AG09309 (cell line): ENCODE measurements at places on chromosomes 2 and 18.

DNA sequence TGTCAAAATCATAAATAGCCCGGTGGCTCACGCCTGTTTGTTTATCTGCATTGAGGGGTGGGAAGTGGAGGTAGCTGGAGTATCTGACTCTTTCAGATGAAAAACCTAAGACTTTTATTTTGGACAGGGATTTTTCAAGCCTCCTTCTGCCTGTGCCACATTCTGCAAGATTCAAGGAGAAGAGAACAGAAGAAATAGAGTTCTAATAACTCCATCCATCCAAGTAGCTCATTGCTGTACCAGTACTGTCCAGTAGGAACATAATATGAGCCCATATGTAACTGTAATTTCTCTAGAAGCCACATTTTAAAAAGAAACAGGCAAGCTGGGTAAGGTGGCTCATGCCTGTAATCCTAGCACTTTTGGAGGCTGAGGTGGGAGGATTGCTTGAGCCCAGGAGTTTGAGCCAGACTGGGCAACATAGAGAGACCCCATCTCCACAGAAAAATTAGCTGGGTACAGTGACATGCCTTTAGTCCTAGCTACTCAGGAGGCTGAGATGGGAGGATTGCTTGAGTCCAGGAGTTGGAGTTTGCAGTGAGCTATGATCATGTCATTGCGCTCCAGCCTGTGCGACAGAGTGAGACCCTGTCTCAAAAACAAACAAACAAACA is 35.4 kb upstream of the NT5DC4 start:
- DNase-seq: no peak

DNA sequence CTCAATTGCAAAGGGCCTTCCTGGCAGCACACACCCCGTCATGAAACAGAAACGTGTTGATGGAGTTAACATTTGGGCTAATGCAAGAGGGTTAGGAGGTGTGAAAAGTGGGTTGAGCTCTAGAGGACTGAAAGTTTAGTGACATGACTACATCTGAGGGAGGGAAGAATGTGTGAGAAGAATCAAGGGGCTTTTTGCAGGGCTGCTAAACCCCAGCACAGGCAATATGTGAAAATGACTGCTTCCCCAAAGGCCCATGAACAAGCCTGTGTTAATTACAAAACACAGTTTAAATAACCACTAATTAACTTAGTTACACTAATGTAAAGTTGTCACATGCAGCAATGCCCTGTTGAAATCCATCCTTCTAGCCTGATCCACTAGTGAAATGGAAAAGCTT is 63.4 kb upstream of the PEX13 start:
- DNase-seq: no peak

DNA sequence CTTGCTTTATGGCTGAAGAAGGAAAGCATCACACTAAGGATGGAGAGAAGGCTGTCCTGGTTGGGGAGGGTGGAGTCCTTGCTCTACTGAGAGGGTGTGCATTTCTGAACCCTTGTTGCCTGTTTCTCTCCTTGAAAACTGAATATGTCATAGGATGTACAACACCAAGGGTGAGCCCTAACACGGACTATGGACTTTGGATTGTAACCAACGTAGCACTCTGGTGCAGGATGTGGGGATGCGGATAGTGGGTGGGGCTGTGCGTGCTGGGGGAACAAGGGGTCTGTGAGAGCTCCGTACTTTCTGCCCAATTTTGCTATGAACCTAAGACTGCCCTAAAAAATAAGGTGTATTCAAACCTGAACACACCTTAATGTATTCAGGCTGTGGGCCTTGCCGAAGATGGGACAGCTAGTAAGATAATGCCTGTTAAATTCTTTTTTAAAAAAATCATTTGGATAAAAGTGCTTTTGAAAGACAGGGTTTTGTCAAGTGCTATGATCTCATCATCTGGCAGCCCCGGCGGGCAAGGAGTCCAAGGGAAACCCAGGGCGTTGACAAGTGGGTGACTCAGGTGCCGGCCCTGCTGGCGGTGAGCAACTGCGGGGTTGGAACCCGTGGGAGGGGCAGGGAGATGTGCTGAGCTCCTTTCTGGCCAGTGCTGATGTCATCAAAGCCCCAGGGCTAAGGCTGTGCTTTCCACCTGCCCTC is 54.0 kb downstream of the GATA6 start:
- DNase-seq: peak; percentile 53

DNA sequence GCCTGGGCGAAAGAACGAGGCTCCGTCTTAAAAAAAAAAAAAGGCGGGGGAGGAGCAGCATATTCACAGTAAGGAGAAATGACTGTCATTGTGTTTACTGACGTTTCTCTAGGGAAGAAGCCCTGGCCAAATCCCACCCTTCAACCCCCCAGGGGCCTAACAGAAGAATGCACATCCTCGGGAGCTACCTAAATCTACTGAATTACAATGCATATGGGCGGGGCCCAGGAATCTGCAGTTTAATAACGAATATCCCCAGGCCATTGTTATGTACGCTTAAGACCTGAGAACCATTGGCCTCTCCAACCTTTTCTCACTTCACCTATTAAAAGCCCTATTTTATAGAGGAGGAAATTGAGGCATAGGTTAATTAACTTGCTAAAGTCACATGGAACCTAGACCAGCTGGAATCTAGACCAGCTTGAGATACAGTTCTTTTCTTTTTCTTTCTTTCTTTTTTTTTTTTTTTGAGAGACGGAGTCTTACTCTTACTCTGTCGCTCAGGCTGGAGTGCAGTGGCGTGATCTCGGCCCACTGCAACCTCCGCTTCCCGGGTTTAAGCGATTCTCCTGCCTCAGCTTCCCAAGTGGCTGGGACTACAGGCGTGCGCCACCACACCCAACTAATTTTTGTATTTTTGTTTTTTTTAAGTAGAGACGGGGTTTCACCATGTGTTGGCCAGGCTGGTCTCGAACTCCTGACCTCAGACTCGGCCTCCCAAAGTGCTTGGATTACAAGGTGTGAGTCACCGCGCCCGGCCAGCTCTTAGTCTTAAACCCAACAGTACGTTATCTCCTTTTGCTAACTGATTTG is 708 bp upstream of the RIF1 start:
- no peak for DNase-seq

- DNase-seq: no peak
These were observed 246.1 kb downstream of the FBXO15 start for GRCh38 chr18:73901566-73901965.

- no peak for DNase-seq
These were observed 5.8 kb downstream of the FAM110C start for GRCh38 chr2:40465-40864.

DNA sequence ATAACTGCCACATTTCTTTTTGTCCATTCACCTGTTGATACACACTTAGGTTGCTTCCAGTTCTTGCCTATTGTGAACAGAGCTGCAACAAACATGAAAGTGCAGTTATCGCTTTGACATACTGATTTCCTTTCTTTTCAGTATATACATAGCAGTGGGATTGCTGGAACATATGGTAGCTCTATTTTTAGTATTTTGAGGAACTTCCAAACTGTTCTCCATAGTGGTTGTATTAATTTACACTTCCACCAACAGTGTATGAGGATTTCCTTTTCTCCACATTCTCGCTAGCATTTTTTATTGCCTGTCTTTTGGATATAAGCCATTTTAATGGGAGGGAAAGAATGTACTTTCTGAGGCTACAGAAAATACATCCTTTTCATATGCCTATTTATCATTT is 167.4 kb downstream of the GULP1 start:
- no peak for DNase-seq

DNA sequence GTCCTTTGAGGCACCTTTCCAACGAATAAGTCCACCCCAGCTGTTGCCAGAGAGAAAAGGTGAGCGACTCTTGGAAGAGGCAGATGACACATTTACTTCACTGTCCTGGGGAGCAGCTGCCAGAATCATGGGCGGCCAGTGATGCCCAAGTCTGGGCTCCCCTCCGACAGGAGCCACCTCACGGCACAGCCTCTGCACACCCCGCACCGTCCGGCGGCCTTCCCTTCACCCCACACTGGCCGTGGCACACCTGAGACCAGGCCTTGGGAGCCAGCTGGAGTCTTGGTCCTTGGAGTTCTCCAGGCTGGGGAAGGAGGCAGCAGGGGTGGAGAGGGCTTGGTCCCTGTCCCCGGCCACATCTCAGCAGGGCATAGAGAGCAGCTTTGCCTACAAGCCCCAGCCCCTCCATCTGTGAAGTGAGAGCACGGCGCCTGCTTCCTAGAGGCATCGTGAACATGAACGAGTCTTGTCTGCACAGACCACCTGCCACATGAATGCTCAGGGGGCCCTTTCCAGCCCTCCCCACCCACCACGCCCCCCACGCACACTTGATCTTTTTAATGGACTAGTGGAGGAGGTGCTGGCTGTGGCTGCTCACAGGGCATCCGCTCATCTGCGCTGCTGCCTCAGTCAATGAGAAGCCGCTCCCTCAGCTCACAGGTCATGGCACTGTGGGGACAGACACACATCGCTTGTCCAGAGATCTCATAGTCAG is 400.2 kb upstream of the MYT1L start:
- DNase-seq: no peak

DNA sequence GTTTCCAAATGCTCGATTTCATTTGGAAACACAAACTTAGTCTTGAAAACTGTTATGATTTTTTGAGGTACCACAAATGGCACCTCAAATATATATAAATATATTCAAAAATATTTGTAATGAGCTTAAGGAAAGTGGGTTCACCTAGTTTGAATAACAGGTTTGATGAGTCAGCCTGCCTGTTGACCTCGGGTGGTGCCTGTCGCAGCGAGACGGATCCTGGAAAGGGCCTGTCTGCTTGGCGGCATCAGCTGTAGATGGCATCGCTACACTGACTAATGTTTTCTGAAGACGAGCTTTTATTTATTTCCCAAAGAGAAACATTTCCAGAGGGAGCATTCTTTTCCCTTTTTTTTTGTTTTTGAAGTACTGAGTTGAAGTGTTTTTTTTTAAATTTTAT is 6.9 kb downstream of the ALLC start:
- no peak for DNase-seq

DNA sequence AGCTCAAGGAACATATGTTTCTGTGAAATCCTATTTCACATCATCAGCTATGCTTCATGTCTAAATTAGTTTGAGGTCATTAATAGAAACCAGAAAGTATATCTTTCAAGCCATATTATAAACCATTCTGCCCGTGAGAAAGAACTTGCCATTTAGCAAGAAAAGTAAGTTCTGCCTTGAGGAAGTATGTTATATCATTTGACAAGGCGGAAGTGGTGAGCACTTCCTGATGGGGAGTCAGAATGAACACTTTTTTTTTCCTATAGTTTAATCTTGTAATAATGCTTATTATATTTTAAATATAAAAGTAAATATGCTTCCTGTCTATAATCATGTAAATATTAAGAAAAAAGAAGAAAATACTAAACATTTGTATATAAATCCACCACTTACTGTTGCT is 39.3 kb upstream of the NRXN1 start:
- no peak for DNase-seq
